ENCODE measurements at places on chromosomes 3 and 15.

- no peak for DNase-seq
These were observed 3.7 kb upstream of the ANKUB1 start for GRCh38 chr3:149796026-149796425.

DNA sequence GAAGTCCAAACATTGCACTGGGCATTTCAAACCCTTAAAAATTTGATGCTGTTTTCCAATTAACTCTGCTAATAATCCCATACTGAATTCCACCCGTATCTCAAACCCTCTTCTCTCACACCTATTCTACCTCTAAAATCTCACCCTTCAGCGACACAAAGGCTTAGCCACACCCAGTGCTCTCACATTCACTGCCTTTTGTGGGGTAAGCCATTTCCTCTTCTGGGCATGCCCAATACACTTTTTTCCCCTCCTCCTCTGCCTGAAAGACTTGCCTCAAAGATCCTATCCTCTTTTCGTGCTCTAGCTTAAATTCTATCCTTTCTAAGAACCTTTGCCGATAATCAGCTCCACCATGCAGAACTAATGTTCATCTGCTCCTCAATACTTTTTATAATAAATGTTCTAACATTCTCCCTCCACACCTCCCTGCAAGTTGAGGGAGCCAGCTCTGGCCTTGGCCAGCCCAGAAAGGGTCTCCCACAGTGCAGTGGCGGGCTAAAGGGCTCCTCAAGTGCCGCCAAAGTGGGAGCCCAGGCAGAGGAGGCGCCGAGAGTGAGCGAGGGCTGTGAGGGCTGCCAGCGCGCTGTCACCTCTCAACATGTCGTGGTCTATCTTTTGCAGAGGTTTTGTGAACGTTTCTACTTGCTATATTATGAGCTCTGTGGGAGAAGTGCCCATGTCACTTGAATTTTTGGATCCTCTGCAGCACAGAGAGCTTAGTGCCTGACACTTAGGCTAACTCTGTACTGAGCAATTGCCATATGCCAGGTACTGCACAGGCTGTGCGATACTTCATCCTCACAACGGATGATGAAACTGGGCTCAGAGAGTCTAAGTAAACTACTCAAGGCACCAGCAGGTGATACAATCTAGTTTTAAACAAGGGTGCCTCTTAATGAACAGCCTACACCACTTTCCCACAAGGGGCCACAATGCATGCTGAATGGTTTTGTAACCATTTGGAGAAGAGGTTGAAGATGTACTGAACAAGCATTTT lies 53.6 kb upstream of the BCL6 start:
- DNase-seq = no peak

DNA sequence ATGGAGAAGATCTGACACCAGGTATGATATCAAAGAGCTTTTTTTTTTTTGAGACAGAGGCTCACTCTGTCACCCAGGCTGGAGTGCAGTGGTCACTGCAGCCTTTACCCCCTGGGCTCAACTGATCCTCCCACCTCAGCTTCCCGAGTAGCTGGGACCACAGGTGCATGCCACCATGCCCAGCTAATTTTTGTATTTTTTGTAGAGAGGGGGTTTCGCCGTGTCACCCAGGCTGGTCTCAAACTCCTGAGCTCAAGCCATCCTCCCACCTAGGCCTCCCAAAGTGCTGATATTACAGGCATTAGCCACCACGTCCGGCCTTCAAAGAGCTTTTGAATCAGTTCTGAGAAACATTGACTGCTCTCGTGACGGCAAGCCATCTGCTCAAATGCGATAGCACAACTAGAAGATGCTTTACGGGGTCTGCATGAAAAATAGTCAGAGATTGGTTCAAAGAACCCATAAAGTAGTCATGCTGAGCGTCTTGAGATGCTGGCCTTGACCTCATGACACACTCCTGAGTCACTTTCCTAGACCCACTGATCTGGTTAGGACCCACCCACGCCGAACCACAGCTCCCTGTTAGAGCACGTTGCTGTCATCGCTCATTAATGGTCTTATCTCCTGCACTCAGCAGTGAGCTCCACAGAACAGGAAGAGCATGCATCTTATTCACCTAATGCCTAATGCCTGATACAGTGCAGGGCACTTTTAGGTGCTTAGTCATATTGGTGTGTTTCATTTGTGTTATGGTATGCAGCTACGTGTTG lies 57.0 kb upstream of the NR2F2 start:
- no peak for DNase-seq

GRCh38 chr15:69275933-69276560 lies 22.7 kb upstream of the PAQR5 start:
- DNase-seq = no peak

DNA sequence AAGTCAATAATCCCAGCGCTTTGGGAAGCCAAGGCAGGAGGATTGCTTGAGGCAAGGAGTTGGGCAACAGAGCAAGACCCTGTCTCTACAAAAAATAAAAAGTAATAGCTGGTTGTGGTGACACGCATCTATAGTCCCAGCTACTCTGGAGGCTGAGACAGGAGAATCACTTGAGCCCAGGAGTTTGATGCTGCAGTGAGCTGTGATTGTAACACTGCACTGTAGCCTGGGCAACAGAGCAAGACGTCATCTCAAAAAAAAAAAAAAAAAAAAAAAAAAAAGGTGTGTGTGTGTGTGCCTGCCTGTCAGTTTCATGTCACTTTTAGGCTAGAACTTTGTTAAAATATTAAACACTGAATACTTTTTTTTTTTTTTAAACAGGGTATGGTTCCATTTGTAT lies 28.4 kb downstream of the DNAJC19 start:
- DNase-seq = no peak

DNA sequence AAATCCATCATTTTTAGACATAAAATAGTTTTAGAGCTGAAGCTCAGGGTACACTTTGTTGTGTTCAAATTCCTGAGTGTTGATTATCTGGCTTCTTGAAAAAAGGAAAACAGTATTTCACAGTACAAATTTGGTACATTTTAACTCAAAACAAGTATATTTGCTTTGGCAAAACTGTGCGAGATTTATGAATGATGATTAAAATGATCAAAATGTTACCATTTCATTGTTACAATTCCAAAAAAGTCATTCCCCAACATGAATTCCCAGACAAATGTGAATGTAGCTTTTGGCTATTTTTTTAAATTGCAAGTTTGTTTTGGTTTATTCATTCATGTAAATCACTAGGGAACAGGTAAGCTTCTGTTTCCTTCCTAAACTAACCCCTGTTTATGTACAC lies 347.4 kb upstream of the DCBLD2 start:
- DNase-seq = no peak

GRCh38 chr3:150142936-150143335 lies 172.2 kb upstream of the PFN2 start:
- no peak for DNase-seq

DNA sequence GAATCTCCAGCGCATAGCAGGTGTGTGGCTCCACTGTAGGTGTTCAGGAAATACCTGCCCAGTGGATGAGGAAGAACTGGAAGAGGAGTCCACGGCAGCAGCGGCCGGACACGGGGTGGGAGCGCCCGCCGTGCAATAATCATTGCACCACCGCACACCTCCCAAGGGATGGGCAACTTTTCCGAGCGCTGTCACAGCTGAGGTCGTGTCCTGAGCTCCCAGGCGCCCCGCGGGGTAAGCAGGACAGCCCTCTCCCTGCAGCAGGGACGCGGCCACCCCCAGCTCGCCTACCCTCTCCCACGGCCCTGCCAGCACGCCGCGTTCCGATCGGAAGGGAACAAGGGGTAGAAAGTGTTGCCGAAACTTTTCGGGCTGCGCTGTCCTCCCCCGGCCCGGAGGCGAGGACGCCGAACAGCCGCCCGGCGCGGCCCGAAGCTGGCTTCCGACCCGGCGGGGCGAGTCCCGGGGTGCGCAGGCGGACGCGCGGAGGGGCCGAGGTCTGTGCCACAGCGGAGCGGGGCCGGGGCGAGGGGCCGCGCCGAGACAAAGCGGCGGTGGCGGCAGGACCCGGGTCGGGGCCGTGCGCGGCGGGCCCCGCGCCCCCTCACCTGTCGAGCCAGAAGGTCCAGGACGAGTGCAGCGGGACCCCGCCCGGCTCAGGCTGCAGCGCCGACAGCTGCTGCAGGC lies 475 bp downstream of the EIF4E3 start:
- DNase-seq = peak; percentile 66

- DNase-seq = no peak
These were observed 8.3 kb upstream of the PLCH1 start for GRCh38 chr3:155753038-155753639.

DNA sequence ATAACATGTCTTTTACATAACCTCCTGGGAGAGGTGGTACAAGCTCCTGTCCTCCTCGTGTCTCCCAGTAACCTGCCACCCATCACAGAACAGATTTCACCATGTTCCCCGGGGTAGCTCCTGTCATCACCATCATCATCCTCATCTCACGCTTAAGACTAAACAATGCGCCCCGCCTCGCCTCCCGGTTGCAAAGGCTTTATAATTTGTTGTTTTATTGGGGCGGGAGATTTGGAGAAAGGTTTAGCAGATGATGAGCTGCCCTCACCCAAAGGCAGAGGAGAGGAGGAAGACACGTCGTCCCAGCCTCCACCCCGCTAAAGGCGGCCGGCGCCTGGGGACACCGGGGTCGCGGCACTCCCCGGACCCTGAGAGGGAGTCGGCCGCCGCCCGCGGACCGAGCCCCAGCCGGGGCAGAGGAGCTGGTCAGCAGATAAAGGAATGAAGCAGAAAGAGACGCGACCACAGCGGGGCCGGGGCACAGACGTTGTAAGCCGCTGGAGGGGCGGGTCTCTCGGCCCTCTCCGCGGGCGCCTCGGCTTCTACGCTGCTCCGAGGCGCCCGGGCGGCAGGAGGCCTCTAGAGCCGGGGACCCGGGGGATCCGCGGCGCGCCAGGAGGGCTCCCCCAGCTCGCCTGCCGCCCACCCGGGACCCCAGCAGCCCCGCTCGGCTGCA lies 589 bp downstream of the HERC1 start:
- DNase-seq = peak; percentile 81

GRCh38 chr15:82568986-82569385 lies 28.7 kb upstream of the RPS17 start:
- DNase-seq = no peak

GRCh38 chr3:136473716-136474326 lies 223.7 kb downstream of the PCCB start:
- no peak for DNase-seq

DNA sequence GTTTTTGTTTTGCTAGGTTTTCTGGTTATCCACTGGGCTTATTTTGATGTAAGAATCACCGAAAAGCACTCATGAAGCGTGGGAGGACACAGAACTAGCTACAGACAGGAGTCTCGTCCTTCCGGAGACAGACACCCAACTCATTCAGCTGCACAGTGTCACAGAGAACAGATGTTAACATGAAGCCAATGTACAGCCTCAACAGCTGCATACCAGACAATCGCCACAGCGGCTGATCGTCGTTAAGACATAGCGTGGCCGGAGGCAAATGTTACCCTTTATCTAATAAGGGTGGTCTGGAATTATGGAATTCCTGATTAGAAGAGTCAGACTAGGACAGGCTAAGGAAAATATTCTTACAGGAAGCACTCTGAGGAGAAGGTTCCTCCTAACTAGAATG lies 1.1 kb upstream of the PYGO1 start:
- DNase-seq = no peak

- no peak for DNase-seq
These were observed 31.7 kb upstream of the NPHP3 start for GRCh38 chr3:132753946-132754345.

DNA sequence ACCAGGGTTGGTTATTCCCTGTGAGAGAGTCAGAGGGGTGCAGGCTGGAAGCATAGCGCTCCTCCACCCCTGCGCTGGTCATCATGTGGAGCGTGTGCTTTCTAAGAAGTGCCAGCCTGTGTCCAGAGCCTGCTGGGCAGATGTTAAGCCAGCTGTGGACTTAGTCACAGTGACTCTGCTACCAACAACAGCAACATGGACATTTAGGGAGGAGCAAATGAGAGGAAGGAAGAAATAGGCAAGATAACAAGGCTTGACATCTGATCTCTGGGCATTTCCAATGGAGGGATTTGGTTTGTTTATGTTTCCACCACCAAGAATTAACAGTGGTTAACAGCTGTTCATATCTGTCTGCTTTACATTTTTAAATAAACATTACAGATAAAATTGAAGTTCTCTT lies 36.4 kb upstream of the MYZAP start:
- DNase-seq = no peak

DNA sequence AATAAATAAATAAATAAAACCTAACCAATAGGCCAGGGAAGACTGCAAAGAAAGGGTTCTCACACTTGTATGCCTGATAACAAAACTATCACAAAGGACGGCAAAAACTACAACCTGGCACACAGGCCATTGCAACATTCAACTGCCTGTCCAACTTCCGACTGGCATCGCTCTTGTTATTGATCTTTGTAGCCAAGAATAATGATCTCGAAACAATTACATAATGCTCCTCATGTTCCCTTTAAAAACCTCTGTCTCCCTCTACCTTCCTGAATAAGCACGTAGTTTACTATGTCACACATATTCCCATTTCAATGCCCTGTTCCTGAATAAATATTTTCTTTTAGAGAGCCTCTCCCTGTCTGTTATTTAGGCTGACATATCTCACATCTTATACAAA lies 74.3 kb downstream of the B3GNT5 start:
- no peak for DNase-seq

All from ecto neural progenitor cell (in vitro differentiated cells).